MG63 (cell line): ENCODE measurements at places on chromosomes 7 and 10. TPM values are rescaled to one million over a fixed set of nuclear protein-coding genes. Genes with fewer than 3 reads are reported as not detected.

- no peak for DNase-seq
Observed at GRCh38 chr7:15715435-15715834, 29.0 kb upstream of the MEOX2 start.

- DNase-seq, result no peak
Observed at GRCh38 chr7:34096777-34097176, 191.4 kb downstream of the BMPER start.

The CYP26C1 gene
- total RNA-seq, result not detected in 2 replicates

DNA sequence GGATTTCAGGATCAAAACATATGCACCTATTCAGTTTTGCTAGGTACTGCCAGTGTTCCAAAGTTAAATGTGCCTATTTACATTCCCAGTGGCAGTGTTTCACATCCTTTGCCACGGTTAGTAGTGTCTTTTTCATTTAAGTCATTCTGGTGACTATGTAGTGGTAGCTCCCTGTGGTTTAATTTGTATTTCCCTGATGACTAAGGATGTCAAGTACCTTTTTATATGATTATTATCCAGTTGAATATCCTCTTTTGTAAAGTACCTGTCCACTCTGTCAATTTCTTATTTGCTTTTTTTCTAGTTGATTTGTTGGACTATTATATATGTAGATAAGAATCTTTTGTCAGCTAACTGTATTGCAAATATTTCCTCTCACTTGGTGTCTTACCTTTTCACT lies 45.1 kb downstream of the TMEM60 start:
- DNase-seq, result no peak

DNA sequence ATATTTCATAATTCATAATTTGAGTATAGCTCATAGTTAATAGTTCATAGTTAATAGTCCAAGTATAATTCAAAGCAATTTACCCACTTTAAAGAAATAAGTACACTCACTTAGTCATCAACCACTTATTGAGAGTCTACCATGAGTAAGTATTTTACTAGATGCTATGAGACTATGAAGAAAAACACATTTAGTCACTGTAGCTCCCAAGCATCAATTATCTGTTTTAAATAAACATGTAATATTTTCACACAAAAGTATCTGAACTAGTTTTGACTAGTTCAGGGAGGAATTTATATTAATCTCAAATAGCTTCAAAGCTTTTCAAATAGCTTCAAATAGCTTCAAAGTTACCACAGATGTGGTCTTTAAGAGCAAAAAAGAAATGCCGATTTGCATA lies 119.2 kb downstream of the ANK3 start:
- no peak for DNase-seq

DNA sequence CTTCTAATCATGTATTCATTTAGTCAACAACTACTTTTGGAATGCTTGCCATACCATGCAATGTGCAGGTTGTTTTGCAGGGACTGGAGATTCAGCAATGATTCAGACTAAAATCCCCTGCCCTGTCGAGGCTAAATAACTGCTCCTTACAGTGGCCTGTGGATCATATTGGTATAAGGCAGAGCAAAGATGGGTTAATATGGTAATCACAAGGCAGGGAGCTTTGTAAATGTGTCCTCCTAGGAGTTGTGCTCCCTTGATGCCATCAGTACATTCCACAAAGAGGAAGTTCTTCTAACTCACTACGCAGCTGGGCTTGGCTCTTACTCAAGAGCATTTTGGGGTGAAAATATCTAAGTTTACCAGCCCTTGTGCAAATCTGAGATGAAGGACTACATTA lies 614 bp upstream of the IFIT2 start:
- DNase-seq, result no peak

GRCh38 chr7:21542891-21543527 lies at the start of gene DNAH11:
TSS of gene DNAH11 (plus strand) at chr7:21543039. CDS start at chr7:21543246, 207 bp downstream.
- DNase-seq, result peak; percentile 32

DNA sequence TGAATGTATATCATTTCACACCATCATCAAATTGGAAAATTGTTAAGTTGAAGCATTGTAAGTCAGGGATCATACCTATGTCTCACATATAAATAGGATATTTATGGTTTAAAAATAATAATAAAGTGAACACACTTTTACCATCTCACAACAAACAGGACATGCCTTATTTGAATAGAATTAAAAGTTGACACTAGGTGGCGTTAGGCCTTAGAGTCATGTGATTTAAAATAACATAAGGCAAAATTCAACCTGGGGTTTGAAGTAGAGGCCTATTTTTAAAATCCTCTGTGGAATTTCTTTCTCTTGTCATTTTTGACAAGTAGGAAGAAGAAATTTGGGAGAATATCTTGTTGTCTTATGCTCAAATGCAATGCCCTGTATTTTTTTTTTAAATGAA lies 184.7 kb upstream of the PCDH15 start:
- DNase-seq, result no peak

The RPP30 gene
- total RNA-seq, result 61.5 and 78.7 TPM in 2 replicates

DNA sequence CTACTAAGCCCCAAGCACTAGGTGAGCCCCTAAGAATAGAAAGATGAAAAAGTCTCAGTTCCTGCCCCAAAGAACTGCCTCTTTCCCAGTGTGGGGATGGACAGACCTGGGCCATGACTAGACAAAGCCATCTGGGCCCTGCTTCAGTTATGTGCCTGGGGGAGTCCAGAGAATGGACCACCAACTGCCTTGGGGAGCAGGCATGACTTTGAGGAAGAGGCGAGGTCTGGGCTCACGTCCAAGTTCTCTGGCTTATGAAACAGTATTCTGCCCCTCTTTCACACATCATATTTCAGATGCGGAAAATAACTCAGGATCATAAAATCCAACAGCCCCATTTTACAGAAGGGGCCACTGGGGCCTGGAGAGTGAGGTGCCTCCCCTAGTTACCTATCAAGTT lies 80.3 kb downstream of the PLXNA4 start:
- DNase-seq, result no peak

DNA sequence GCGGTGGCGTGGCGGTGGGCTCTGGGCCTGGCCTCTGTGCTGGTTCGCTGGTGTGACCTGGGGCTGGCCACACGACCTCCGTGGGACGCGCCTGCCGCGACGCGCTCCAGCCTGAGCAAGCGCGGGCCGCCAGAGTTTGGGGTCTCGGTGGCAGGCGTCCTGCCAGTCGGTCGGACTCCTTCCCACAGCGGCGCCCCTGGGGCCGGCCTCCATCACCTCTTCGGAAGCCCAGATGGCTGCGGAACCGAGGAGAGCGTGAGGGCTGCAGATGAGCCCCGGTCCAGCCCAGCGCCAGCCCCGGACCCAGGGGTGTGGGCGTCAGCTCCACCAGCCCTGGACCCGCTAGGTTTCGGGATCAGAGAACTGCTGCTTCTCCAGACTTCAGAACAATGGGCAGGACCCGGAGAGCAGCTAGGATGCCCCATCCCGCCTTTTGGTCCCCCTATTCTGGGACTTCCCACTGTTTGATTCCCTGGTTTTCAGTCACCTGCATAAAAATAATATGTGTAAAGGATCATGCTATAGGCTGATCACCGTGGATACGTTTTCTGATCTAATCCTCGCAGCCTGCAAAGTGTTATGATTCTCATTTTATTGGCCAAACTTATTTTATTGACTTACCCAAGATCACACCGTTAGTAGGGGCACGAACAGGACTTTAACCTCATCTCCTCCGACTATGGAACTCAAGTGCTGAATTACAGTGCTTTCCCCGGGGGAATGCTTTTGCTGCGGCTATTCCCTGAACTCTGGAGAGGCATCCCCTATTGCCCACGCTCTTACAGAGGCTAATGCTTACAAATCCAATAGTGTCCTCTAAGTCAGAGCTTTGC lies 2.8 kb downstream of the CYP26C1 start:
- DNase-seq, result no peak

- no peak for DNase-seq
Observed at GRCh38 chr10:52322936-52323335, 8.9 kb downstream of the DKK1 start.

- no peak for DNase-seq
Observed at GRCh38 chr7:83150310-83150709, 12.4 kb downstream of the PCLO start.

DNA sequence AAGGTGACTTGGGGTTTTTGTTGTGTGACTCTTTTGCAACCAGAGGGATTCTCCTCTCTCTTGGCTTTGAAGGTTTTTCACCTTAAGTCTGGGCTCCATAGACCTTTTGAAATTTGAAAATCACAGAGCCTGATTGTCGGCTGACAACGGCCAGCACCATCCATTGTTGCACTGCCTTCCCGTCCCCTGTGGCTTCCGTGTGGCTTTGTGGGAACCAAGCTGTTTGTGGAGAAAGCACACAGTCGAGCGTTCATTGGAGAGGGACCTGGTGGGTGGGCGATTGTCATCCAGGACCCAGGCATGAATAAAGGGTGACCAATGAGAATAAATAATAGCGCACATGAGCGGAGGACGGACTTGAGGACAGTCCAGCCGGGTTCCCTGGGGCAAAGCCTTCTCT lies 7.4 kb upstream of the RAMP3 start:
- no peak for DNase-seq

DNA sequence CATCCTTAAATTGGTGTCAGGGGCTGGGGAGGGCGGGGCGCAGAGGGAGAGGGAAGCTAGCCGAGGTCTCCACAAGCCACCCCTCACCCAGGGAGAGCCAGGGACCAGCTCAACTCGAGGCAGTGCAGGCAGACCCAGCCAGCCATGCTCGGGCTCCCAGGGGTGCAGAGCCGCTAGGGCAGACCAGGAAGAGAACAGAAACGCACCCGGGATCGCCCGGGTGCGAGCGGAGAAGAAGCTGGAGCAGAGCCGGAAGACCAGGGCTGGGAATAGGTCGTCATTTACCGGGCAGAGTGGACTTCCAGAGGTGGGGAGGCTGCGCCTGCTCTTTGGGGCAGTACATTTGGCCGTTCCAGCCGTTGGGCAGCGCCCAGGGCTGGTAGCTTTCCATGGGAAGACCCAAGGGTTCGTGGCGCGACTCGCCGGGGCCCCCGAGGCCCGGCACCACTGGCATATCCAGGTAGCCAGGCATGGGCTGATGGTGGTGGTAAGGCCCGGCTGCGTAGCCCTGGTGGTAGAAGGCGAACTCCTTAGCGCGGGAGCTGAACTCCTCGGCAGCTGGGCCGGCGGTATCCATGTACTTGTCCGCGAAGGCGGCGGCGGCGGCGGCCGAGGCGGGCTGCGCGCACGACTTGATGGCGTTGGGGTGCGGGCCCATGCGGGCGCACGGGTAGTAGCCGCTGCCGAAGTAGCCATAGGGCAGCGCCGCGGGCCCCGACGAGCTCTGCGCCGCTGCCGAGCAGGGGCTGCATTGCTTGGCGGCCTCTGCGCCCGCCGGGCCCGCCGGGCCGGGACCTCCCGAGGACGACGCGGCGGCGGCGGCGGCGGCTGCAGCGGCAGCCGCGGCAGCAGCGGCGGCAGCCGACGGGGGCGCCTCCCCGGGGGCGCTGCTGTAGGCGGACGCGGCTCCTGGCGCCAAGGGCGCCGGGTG lies 755 bp downstream of the HOXA13 start:
- DNase-seq, result peak; percentile 40

The LIPK gene
- total RNA-seq, result not detected in 2 replicates

DNA sequence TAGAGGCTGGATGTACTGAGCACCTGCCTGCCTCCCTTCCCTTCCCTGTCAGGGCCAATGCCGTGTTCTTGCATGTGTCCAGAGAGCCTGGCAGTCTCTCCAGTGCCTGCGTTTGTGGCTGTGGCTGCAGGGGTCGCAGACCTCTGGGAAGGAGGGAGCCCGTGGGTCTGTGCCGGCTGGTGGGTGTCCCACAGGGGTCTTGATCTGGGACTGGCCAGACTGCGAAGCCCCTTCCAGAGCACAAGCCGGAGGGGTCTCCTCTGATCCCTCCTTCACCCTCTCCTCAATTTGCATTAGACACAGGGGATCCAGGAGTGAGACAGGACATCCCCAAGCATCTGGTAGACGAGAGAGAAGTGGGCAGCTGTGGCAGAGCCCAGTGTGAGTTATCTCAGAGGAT lies 199.2 kb downstream of the ADARB2 start:
- no peak for DNase-seq

GRCh38 chr7:96337519-96337918 lies 15.6 kb upstream of the SLC25A13 start:
- DNase-seq, result no peak

The MYOZ1 gene
- not detected in 2 replicates for total RNA-seq

- DNase-seq, result no peak
Observed at GRCh38 chr7:86785641-86786040, 141.9 kb downstream of the GRM3 start.

- DNase-seq, result peak; percentile 16
Observed at GRCh38 chr10:24208661-24209431, at the start of gene KIAA1217. TSS of gene KIAA1217 (plus strand) at chr10:24209138. CDS start at chr10:24209194, 56 bp downstream.

DNA sequence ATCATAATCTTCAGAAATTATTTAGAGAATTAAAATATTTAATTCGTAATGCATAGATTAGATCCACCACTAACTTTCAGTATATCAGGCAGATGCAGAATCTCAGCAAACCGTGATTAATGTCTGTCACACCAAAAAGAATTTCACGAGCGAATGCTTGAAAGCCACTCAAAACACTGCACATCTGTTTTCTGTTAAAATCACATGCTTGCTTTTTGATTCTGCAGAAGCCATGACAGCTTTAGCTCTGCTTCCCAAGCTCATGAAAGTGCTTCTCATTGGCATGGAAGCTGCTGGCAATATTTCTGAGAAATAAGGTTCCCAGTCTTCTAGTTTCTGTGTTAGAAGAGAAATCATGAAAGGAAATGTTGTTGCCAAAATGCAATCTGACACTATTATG lies 837.8 kb upstream of the LRRN3 start:
- no peak for DNase-seq

- no peak for DNase-seq
Observed at GRCh38 chr10:43120929-43121314, 17.3 kb upstream of the CSGALNACT2 start.

DNA sequence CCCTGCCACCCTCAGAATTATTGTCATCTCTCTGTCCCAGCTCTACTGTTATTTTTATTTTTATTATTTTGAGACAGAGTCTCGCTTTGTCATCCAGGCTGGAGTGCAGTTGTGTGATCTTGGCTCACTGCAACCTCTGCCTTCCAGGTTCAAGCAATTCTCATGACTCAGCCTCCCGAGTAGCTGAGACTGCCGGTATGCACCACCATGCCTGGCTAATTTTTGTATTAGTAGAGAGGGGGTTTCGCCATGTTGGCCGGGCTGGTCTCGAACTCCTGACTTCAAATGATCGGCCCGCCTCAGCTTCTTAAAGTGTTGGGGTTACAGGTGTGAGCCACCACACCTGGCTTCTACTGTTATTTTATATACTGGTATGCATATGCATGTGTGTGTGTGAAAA lies 11.0 kb downstream of the CALHM2 start:
- no peak for DNase-seq

DNA sequence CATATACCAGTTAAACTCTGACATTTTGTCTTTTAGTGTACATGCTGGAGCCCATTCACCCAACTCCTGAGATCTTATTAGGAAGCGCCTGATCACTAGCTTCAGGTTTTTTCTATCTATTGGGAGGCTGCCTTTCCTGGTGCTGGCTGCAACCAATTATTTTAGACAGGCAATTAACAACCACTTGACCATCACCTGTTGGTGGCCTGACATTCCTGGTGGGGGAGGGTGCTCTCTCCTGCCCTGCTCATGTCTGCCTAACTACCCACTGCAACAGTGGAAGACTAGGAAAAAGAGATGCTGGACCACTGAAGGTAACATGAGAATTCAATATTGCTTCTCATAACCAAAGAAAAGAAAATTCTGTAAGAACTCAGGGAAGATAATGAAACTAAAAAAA lies 190.3 kb upstream of the GRM3 start:
- DNase-seq, result no peak
